Stimulated activated CD8-positive, alpha-beta memory T cell treated with anti-CD3 and anti-CD28 coated beads, Interleukin-2, amount 100 ng/mL, for 48 hours (primary cell): ENCODE measurements at places on chromosomes 4 and X.

DNA sequence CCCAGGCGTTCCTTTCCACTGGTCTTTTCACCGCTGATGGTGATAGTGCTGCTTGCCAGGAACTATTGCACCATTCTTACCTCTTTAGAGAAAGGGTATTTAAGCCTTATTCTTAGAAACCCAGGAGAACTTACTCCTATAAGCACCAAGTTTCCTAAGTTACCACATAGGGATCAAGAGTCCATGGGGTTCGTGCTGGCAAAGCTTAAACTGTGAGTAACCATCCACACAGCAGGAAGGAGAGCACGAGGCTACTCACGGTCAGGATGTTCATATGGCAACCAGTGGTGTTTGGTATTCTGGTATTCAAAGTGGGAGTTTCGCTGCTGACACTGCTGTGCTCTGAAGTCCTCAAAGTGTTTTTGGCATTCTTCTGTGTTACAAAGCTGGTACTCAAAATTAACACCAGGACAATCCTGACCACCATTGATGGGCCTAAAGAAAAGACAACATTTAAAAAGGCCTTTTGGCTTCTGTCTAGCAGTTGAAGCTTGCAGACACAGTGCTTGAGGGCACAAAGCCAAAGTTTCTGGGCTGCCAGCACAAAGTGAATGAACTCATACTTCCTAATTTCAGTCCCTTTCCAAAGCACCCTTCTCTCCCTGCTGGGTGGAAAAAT lies 256.9 kb downstream of the ADAMTS3 start:
- DNase-seq = no peak

DNA sequence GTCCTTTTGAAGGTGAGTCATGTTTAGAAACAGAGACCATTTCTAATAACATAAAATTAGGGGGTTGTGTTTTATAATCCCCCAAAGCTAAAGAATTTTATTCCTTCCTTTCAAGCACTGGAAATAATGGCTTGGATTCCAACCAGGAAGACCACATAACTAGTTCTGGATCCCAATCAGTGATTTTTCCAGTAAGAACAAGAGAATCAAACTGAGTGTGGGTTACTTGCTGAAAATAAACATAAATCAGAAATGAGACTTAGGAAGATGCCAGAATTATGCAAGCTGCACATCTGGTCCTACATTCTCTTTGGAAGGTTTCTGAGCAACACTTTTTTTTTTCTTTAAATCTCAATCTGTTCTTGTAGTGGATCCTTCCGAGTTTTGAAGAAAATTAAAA lies 76.3 kb downstream of the SOWAHB start:
- DNase-seq = no peak

DNA sequence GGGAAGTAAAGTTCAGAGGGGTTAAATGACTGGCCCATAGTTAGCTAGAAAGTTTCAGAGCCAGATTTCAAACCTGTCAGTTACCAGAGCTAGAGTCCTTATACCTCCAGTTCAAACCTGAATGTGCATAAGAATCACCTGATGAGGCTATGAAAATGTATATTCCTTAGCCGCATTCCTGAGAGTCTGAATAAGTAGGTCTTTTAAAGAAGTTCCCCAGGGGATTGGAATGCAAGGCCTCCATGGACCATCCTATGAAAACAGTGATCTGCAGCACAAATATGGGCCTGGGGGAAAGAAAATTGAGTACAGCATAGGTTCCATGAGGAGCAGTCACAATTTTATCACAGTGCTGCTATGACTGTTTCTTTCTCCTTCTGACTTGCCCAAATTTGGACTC lies 263.9 kb upstream of the CXorf66 start:
- no peak for DNase-seq

GRCh38 chrX:128897621-128898020 lies 625.7 kb downstream of the SMARCA1 start:
- DNase-seq = no peak

DNA sequence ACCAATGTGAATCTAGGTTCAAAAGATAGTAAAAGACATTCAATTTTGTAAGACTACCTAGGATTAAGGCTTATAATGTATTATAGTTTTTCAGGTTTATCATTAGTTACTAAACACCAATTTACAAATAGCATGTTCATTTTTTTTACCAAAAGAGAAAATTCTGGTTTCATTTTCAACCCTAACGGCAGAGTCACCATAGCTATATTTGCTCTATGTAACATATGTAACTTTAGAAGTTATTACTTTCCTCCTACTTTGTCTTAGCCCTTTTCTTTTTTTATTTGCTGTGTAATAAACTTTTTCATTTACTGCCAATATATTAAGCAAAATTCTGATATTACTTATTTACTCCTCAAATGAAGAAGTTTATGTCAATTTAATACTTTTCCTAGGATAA lies 639.6 kb downstream of the ARAP2 start:
- DNase-seq = no peak

GRCh38 chrX:103061486-103061885 lies 2.5 kb downstream of the BEX1 start:
- no peak for DNase-seq

GRCh38 chr4:152784490-152785350 lies 5.0 kb downstream of the ARFIP1 start:
- DNase-seq = no peak

GRCh38 chrX:8364369-8365141 lies 100.1 kb upstream of the VCX3B start:
- DNase-seq = no peak

DNA sequence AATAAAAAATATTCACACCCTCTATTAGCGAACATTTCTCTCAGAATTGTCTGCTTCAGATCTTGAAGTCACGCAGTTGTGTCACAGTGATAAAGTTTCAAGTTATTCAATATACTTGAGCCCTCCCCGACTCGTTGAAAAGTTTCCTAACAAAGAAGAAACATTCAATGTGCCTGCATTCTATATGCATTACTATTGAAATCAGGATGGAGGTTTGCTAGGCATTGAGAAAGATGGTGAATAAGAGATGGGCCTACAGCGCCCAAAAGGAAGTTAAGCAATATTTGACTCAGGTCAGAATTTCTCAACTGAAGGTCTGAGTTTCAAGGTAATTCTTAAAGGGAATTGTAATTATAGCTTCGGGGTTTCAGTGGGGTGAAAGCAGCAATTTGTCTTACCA lies 6.1 kb downstream of the TCEANC start:
- no peak for DNase-seq

GRCh38 chr4:28267166-28267565 lies 1406.5 kb downstream of the STIM2 start:
- DNase-seq = no peak

DNA sequence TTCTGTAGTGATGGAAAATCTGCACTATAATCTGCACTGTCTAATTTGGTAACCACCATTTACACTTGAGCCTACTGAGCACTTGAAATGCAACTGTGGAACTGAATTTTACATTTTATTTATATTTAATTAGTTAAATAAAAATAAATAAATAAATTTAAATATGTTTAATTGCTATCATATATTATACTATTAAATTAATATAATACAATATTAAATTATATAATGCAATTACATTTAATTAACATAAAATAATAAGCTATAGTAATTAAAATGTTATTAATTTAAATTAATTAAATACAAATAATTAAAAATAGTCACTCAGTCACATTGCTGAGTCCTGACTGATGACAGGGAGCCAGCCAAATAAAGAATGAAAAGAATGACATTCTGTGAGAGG lies 170.2 kb upstream of the F9 start:
- DNase-seq = no peak

DNA sequence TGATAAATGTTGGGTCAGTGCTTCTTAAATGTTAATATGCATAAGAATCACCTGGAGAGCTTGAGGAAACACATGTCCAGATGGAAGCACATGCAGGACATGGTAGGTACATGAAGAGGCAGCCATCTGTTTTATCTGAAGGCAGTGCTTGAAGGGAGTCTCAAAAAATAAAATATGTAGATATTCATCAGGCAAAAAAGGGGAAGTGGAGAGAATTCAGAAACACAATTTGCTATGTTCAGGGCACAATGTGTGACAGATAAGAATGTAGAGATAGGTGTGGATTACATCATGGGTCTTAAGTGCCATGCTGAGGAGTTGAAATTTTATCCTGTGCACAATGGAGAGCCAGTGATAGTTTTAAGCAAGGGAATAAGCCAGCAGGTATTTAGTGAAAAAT lies 59.6 kb upstream of the CASK start:
- no peak for DNase-seq

DNA sequence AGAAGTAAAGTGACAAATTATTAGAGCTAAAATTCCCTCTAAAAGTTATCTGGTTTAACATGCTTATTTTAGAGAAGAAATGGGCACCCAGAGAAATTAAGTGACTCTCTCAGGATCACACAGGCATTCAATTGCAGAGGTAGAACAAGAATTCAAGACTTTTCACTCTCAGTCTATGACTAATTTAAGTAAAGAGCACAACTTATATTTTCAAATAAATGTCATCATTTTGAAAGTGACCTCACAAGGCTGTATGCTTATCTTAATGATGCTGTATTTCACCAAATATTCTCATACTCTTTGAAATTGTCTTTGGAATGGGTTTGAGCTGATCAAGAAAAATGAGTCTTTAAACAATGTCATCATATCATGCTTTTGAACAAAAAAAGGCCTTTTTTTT lies 15.3 kb downstream of the GPR174 start:
- no peak for DNase-seq

GRCh38 chr4:155391932-155392331 lies 15.2 kb upstream of the MAP9 start:
- DNase-seq = no peak

GRCh38 chr4:122229857-122230256 lies 77.7 kb downstream of the BLTP1 start:
- no peak for DNase-seq
